ENCODE measurements at places on chromosomes 2 and 18.

DNA sequence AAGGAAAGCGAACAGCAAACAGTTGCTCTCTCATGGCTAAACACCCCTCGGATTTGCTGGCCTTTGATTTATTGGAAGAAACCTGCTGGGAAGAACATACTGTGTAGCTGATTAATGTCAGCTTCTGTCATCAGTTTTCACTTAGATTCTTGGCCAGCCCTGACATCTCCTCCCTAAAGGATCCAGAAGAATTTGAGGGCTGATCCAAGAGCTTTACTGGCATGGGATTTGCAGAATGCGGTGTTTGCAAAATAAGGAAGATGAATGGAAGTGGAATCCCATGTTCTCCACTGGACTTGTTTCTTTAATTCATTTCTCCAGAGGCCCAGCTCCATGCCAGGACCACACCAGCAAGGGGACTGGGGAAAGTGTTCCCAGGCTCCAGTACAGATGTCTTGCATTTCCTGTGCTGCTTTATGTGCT lies 80.5 kb downstream of the RDH14 start:
- no peak for DNase-seq

GRCh38 chr2:165877565-165878550 lies 75.7 kb downstream of the TTC21B start:
- no peak for DNase-seq

GRCh38 chr2:128736689-128737545 lies 418.2 kb upstream of the HS6ST1 start:
- no peak for DNase-seq

GRCh38 chr18:7733642-7734041 lies 166.5 kb downstream of the PTPRM start:
- DNase-seq, result no peak

DNA sequence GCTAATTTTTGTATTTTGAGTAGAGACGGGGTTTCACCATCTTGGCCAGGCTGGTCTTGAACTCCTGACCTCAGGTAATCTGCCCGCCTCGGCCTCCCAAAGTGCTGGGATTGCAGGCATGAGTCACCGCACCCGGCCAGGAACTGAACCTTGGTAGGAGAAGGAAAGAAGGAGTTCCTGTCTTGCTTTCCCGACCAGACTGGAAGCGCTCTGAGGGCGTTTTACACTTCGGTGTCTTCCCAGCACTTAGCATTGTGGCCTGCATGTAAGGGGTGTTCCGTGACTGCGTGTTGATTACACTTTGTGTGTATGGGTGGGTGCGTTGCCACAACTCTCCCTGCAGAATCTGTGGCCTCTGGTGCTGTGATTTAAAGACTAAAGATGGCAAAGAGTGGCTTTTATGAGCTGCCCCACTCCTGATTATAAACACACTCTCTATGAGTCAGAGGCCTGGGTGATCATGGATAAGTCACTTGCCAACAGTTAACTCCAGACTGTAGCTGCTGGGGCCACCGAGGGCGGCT lies 46.0 kb downstream of the ODC1 start:
- DNase-seq, result no peak
